ENCODE measurements at places on chromosomes 4 and X.
A peak's percentile ranks its signal among the peaks of the same experiment; 100 is the strongest.

DNA sequence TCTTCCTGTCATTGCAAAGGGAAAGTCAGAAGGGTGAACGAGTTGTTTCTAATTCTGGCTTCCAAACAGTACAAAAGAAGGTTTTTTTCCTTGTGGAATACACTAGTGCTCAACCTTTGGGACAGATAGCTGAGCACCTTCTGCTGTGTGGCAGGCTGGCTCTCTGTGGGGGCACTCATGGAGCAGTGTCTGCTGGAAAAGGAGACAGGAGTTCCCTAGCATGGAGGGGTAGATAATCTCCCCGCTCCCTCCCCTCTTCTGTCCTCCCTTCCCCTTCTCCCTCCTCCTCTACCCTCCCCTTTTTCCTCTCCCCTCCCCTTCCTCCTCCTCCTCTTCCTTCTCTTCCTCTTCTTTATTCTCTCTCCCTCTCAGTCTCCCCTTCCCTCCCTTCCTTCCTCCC is 62.4 kb upstream of the MTM1 start:
- DNase-seq: no peak

- DNase-seq: no peak
These were observed 81.0 kb downstream of the WFS1 start for GRCh38 chr4:6350646-6351045.

- no peak for DNase-seq
These were observed 1.6 kb upstream of the SFRP2 start for GRCh38 chr4:153790500-153790865.

- DNase-seq: no peak
These were observed 86.4 kb downstream of the SHISA3 start for GRCh38 chr4:42483426-42484379.

DNA sequence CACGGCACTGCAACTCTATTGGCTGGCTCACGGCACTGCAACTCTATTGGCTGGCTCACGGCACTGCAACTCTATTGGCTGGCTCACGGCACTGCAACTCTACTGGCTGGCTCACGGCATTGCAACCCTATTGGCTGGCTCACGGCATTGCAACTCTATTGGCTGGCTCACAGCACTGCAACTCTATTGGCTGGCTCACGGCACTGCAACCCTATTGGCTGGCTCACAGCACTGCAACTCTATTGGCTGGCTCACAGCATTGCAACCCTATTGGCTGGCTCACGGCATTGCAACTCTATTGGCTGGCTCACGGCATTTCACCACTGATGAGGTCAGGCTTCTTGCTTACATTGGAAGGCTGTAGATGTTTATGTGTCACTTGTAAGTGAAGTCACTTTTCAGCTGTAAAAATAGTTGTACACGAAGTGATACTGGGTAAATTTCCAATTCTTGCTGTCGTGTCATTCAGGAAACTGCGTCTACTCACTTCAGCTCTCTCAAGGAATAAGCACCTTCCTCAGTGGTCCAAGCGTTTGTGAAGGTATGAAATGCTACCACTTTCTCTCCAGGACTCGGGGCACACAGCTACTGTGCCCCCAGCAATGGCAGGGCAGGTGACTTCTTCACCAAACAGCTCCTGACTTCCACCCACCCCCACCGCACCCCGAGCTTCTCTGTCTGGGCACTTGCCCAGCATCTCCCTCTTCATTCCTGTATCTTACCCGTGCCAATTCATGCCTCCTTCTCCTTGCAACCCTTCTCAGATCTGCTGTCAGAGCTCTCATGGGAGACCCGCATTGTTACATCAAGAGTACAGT is 141.3 kb downstream of the AFAP1 start:
- no peak for DNase-seq

GRCh38 chr4:38490753-38491446 is 173.1 kb upstream of the KLF3 start:
- no peak for DNase-seq

GRCh38 chr4:169774466-169775445 is 17.0 kb upstream of the HPF1 start:
- no peak for DNase-seq

- no peak for DNase-seq
These were observed 297.4 kb upstream of the DKK2 start for GRCh38 chr4:107333518-107333917.

GRCh38 chr4:84319124-84319523 is 180.0 kb downstream of the NKX6-1 start:
- no peak for DNase-seq

GRCh38 chr4:44493924-44494323 is 45.3 kb upstream of the KCTD8 start:
- no peak for DNase-seq

DNA sequence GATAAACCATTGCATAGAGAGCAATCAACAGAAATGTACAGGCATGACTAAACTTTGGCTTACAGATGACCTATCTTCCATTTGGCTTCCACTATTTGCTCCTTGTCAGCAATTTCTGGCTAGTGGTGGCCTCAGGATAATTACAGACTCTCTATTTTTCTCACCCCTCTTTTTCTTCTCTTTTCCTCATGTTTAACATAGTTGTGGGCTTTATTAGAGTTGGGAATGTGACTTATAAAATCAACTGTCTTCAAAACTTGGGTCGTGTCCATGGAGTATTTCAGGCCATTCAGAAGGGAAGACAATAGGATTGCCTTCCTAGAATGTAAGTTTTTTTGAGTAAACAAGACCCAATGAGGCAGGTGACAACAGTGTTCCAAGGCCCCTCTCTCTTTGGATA is 236.2 kb downstream of the FRAS1 start:
- DNase-seq: no peak

DNA sequence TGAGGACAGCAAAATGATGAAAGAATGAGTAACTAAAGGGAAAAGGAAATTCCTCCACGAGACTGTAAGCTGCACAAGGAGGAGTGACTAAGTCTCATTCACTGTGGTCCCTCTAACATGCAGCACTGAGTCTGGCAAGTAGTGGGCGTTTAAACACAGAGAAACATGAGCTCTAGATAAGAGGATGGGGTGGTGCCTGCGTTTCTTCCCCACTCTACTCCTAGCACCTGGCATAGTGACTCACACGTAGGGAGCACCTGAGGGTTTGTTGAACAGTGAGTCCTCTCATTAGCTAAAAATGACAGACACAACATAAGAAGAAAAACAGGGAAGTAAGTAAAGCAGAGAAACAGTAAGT is 105.8 kb upstream of the CBR4 start:
- DNase-seq: peak; percentile 67

GRCh38 chr4:109729117-109729717 is 653 bp downstream of the PLA2G12A start:
- DNase-seq: no peak

DNA sequence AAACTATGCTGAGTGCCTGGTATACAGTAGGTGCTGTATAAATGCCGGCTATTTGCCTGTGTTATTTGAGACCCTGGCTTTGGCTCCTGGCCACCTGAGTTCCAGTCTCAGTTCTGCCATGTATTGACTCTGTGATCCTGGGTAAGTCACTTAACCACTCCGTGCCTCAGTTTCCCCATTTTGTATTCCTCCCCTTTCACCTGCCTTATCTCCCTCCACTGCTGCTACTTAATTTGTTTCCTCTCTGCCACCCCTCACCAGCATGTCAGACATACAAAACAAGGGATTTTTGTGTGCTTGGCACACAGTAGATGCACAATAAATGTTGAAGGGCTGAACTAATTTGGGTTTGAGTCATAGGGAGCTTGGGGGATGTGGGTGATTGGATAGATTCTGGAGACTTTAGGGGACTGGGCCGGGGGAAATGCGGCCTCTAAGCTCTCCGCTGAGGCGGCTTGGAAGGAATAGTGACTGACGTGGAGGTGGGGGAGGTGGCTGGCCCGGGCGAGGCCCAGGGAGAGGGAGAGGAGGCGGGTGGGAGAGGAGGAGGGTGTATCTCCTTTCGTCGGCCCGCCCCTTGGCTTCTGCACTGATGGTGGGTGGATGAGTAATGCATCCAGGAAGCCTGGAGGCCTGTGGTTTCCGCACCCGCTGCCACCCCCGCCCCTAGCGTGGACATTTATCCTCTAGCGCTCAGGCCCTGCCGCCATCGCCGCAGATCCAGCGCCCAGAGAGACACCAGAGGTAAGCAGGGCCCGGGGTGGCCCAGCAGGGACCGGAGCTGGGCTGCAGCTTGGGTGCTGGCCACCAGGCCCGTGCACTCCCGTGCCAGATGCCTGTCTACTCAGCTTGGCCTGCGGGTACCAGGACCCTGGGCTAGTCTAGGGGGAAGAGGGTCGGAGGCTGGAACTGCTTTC is at the start of gene TIMP1:
TSS of gene TIMP1 (plus strand) at position 706 of the 917 bp plus-strand sequence. CDS start 980 bp downstream, outside the sequence.
- no peak for DNase-seq

- DNase-seq: no peak
These were observed 25.5 kb upstream of the LRCH2 start for GRCh38 chrX:115259238-115259875.

DNA sequence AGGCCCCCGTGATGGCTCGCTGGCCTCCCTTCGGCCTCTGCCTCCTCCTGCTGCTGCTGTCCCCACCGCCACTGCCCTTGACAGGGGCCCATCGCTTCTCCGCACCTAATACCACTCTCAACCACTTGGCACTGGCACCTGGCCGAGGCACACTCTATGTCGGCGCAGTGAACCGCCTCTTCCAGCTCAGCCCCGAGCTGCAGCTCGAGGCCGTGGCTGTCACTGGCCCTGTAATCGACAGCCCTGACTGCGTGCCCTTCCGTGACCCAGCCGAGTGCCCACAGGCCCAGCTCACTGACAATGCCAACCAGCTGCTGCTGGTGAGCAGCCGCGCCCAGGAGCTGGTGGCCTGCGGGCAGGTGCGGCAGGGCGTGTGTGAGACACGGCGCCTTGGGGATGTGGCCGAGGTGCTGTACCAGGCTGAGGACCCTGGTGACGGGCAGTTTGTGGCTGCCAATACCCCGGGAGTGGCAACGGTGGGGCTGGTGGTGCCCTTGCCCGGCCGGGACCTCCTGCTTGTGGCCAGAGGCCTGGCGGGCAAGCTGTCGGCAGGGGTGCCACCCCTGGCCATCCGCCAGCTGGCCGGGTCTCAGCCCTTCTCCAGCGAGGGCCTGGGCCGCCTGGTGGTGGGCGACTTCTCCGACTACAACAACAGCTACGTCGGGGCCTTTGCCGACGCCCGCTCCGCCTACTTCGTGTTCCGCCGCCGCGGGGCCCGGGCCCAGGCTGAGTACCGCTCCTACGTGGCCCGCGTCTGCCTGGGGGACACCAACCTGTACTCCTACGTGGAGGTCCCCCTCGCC is 3.0 kb downstream of the PLXNB3 start:
- DNase-seq: no peak

DNA sequence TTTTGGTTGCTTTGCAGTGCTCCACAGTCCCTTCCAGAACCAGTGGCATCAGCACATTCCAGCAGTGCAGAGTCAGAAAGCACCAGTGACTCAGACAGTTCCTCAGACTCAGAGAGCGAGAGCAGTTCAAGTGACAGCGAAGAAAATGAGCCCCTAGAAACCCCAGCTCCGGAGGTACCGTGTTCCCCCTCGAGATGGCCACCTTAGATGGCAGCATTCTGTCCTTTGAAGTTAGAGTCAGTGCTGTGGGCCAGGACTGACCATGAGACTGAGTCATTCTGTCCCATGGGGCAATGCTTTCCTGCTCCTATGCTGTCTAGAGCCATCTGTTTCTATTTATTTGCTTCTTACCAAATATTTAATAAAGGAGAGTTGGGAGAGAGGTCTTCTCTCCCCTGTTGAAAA is 112.3 kb downstream of the KLHL8 start:
- DNase-seq: peak; percentile 41

- DNase-seq: no peak
These were observed 4.0 kb upstream of the DHRSX start for GRCh38 chrX:2504706-2505332.

DNA sequence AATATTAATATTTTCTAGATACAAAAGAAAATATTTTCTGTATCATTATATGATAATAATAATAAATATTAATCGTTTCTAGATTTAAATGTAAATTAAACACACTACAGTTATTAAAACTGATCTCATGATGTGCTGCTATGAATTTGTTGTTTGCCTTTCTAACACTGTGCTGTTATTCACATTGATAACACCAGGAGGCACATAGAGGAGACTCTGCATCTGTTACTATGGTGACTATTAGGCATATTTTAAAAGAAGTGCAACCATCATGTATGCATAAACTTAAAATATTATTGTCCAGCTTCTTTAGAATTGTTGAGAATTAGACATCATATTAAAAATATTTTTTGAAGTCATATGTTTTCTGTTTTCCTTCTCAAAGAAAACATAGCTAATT is 11.8 kb upstream of the PDGFC start:
- no peak for DNase-seq

- DNase-seq: no peak
These were observed 101.4 kb downstream of the AWAT2 start for GRCh38 chrX:69948276-69948797.

GRCh38 chr4:53541577-53542206 is 49.6 kb downstream of the LNX1 start:
- DNase-seq: no peak

DNA sequence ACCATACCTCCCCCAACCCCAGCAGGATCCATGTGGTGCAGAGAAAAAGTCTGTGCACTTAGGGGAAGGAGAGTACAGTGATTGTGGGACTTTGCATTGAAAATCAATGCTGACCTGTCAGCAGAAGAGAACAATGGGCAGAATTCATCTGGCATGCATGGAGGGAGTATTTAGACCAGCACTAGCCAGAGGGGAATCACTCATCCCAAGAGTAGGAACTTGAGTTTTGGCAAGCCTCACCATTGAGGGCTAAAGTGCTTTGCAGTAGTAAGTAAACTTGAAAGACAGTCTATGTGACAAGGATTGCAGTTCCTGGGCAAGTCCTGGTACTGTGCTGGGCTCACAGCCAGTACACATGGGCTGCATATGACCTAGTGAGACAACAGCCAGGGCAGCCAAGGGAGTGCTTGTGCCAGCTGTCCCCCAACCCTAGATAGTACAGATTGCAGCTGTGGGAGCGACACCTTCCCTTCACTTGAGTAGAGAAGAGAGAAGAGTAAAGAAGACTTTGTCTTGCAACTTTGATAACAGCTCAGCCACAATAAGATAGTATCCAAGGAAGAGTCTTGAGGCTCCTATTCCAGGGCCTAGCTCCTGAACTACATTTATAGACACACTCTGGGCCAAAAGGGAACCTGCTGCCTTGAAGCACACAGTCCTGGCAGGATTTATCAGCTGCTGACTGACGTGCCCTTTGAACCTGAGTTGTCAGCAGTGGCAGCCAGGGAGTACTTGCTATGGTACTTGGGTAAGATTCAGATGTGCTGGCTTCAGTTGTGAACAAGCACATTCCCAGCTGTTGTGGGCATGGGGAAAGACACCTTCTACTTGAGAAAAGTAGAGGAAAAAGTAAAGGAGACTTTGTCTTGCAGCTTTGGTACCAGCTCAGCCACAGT is 48.7 kb downstream of the HDX start:
- no peak for DNase-seq

DNA sequence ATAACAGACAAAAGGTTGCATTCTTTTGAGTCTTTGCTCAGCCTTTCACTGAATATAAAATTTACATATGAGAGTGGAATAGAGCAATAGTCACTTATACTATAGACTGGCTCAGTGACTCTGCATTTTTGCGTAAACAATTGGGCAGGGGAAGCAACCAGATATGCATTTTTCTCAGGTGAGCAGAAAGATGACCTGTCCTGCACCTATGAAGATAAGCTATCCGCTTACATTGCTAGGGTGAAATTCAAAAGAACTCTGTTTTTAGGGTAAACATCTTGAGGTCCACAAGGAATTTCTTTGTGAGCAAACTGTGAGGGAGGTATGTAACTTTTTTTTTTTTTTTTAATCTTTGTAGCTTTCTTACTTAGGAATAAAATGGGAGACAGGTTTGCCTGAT is 602.4 kb upstream of the PRKX start:
- DNase-seq: no peak
